ENCODE measurements at places on chromosomes 5 and 9.

DNA sequence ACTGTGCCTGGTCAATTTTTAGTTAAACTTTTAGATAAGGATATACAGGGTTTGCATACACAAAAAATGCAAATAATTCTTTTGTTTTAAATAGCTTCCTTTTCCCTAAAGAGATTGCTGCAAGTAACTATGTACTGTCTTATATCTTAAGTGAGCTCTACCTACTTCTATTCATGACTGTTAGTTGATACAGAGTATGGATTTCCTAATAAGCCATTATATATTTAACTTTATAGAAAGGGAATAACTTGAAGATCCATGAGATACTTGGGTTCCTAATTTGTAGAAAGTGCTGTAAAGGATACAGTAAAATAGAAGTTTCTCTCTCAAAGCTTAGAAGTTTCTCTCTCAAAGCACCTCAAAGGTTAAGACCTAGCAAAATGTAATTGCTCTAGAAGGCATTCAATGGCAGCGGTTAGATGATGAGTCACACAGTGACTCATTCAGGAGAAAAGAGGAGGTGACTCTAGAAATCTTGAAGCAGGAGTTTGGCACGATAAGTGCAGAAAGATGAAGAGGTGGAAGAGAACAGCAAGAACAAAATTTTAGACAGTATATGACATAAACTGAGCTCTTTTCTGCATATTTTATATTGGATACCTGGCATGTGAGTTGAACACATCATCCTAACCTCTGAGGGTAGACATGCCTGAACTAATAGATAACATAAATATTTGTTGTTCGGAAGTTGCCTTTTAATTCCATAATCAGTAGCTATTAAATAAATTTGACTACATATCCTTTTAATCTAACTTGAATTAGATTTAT lies 5.5 kb upstream of the DNAJC21 start:
- peak; percentile 20 for DNase-seq

DNA sequence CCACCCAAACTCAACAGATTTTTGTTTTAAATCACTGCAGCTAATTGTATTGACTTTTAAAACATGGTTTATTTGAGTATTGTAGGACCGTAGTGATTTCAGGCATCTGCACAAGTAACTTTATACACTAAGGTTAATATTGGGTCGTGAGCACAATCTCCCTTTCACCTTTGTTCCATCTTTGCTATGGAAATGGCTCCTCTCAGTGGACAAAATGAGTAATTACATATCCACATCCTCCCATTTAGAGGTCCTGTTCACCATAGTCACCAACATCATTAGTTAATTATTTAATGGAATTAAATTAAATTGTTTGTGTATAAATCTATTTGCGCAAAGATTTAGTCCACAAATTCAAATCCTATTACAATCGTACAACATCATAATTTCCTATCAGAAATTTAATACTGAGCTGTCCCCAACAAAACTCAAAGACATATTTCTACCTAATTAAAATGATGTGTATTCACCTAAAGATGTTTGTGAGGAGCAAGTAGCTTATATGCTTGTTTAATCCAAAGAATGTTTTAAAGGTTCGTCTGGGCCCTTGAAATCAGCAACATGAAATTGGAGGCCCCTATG lies 173.0 kb upstream of the DAPK1 start:
- peak; percentile 62 for DNase-seq

DNA sequence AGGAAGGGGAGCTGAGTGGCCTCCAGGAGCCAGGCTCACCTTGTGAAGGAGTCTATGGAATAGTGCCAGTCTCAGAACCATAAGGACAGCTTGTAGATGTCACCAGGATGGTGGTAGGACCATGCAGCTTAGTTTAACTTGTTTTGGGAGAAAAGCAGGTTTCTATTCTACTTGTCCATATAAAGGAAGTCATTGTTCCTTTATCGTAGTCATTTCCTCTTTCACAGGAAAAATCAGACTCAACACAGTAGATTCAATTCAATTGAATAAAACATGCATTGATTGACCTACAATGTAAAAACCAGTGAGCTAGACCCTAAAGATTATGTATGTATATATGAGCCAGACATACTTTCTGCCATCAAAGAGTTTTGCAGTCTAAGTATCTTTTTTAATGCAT lies 53.3 kb downstream of the MEGF10 start:
- DNase-seq = no peak

GRCh38 chr5:113311301-113311700 lies 123.5 kb downstream of the TSSK1B start:
- no peak for DNase-seq

- no peak for DNase-seq
Measured at GRCh38 chr9:113901221-113901688, 25.1 kb downstream of the ZNF618 start.

GRCh38 chr5:96629774-96630173 lies 32.4 kb upstream of the CAST start:
- DNase-seq = no peak

DNA sequence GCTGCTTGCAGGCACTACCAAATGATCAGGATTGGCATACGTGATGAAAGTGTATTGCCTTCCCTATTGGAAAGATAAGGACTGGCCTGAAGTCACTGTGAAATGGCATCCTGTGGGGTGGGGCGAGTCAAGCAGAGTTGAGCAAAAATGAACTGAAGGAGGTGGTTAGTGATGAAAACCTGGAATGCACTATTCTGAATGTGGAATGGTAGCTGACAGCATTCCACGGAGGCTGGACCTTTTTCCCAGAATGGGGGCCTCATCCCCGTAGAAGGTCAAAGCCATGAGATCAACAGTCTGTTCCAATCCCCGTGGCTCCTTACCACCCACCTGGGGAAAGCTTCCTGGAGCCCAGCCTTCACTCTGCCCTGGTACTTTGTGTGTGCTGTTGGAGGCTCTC lies 37.7 kb downstream of the ASS1 start:
- no peak for DNase-seq

- DNase-seq = no peak
Measured at GRCh38 chr9:34276772-34277171, 52.3 kb downstream of the KIF24 start.

DNA sequence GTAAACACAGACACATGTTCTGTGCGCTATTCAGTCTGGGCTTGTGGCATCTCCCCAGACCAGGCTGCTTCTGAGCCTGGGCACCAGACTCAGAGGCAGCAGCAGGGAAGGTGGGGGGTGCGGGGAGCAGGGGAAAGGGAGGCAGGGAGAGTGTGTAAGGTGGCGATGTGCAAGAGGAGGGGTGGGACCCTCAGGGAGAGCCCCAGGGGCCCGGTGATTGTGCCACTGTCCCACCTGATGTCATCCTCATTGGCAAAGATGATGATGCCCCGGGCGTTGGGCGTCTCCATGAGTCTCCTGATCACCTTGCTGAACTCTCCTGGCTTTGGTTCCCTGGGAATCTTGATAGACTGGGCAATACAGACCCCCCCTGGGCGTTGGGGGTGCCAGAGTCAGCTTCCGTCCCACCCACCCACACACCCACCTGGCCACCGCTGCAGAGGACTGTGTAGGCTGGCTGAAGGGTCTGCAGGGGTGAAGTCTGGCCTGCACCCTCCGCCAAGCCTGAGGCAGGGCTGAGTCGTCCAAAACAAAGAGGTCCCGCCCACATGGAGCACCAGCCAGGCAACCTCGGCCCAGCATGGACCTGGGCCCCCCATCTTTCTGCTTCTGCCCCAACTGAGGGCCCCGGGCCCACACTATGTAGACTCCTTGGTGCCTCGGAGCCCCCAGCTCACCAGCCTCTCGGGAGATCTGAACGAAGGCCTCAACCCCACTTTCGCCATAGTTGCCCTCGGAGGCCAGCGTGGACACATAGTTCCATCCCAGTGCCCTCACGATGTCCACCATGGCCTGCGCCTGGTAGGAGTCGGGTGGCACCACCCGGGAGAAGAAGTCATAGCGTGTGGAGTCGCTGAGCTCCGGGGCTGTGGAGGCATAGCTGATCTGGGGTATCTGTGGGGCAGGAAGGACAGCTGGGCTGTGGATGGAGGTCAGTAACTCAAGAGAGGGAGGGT lies 3.7 kb downstream of the GRM6 start:
- no peak for DNase-seq

DNA sequence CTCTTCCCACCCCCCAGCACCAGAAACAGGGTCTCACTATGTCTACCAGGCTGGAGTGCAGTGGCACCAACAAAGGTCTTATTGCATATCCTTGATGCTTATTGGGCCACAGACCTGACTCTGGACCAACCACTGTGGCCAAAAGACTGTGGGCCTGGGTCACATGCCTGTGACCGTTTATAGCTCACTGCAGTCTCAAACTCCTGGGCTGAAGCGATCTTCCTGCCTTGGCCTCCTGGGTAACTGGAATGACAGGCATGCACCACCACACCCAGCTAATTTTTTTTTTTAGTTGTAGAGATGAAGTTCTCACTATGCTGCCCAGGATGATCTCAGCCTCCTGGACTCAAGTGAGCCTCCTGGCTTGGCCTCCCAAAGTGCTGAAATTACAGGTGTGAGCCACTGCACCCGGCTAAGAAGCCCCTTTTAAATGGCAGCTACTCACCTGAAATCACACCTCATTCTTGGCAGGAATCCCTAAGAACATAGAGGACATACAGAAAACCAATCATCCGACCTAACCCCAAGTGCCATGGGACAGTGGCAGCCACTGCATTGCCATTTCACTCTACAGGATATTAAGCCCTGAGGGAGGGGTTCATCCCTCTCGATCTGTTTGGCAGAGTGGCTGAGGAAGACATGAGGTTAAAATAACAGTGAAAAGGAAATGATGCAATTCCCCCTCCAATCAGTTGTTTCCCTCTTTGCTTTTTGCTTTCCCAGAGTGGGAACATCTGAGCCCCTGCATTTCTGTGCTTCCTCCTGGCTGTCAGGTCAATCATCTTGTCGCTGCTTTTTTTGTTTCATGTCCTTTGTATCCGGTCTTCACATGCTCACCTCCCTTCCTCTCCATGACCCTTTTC lies 74.6 kb downstream of the LRRC70 start:
- DNase-seq = no peak

GRCh38 chr5:14615365-14615764 lies 33.8 kb downstream of the OTULINL start:
- no peak for DNase-seq

DNA sequence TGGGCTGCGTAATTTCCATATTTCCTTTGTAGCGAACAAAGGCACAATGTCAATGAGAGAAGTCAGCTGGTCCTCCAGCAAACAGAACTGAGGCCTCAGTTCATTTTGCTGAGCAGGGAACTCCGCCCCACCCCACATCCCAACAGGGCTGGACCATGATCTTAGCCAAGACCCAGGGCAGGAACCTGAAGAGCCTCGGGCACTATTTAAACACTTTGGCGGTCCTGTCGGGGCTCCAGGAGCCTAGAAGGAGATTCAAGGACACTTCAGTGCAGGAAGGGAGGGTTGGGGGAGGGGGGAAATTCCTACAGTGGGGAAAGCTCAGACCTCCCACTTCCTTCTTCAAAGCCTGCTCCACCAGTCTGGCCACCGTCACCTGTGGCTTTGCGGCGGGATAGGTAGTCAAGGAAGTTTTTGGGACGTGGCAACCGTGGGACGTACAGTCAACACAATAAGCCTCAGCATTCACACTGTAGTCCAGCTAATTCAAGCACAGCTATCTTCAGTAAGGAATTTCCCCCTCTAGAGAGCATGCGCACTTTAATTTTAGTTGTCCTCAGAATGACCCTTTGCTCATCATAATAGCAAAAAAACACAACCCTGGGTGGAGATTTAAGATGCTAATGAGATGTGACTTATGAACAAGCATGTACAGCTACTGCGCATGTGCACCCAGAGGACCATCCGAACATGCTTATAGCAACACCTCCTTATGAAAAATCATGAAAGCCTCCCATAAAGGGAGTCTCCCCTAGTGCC lies 30.9 kb downstream of the S1PR3 start:
- DNase-seq = no peak

- DNase-seq = no peak
Measured at GRCh38 chr9:121718084-121718483, 66.7 kb downstream of the DAB2IP start.

DNA sequence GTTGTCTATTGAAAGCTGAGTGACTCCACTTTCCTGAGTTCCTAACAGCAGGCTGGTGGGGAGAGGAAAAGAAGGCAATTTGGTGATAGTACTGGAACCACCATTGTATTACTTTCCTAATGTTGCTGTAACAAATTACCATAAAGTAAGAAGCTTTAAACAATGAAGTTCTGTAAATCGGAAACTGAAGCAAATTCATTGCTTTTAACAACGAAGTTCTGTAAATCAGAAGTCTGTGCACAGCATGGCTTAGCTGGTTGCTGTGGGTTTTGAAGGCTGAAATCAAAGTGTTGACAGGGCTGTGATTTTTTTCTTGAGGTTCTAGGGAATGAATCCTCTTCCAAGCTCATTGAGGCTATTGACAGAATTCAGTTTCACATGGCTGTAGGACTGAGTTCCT lies 72.3 kb downstream of the SLC44A1 start:
- DNase-seq = no peak

GRCh38 chr9:123540457-123540856 lies 184.5 kb downstream of the CRB2 start:
- no peak for DNase-seq

Measured in GM13977 (cell line).